ENCODE measurements at places on chromosomes 6 and 20.

DNA sequence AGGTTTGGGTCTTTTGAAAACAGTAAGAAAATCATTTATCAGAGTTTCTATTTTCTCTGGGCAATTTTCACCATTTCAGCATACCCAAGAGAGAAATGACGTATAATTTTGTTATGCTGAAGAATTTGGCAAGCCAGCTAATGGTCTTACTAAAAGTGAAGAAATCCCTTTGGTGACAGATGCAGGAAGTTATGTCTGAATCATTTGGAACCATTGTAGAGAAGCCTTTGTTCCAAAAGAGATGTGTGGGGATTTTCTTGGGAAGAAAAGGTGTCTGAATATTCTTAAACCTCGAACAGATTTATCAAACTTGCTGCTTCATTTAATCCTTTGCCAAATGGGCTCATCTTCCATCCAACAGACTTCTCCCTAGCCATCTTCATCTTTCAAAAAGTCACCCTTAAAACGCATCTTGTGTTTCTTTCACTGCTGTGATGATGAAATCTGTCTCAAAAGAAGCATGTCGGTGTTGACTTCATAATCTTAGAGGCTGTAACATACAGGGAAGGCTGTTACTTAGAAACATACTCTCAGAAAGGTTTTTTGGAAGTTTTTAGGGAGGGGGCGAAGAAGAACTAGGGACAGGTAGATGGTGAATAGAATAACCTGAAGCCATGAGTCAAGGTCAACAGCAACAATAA is 39.5 kb downstream of the CITED2 start:
- DNase-seq = peak; percentile 19

GRCh38 chr6:31178143-31179041 is 7.9 kb upstream of the POU5F1 start:
- DNase-seq = no peak

GRCh38 chr20:48456366-48457192 is 371.2 kb downstream of the PREX1 start:
- DNase-seq = no peak

GRCh38 chr20:52263757-52264156 is 72.2 kb upstream of the ZFP64 start:
- DNase-seq = no peak

DNA sequence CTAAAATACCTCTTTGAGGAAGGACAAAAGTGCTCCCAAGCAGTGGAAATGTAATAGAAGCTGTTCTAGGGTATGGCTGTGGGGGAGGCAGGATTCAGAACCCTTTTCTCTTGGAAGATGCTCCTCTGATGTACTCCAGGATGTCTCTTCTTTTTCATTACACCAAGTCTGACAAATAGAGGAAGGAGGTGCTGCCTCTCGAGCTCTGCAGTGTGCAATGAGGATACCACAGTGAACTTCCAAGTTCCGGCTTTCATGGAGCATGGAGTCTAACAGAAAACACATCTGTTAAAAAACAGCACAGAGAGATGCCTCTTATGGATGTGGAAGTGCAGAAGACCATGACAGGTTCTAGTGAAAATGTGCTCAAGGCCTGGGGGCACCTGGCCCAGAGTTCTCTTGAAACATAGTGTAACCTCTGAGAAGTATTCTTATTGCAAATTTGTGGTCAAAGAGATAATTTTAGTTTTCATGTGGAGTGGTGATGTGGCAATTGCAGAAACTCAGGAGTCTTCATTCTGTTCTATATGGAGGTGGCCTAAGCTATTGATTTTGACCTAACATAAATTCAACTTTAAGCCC is 362.0 kb upstream of the CITED2 start:
- no peak for DNase-seq

GRCh38 chr6:130065609-130066156 is 47.3 kb downstream of the L3MBTL3 start:
- DNase-seq = no peak

DNA sequence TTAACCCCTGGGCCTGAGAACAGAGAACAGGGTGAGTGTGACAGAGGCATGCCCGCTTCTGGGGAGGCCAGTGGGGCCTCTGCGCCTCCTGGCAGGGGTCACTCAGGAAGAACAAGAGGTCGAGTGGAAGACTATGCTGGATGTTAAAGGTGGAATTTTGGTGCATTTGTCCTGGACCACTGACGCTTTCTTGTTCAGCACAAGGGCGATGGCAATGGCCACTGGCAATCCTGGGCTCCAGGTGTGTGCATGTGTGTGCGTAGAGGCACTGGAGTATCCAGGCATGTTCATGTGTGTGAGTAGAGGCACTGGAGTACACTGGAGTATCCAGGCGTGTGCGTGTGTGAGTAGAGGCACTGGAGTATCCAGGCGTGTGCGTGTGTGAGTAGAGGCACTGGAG is 23.5 kb upstream of the NPBWR2 start:
- no peak for DNase-seq

- DNase-seq = no peak
These were observed 45.5 kb downstream of the UBE2V1 start for GRCh38 chr20:50067461-50067860.

Data from Kasumi-1 (cell line).